HS-27A (cell line): ENCODE measurements at places on chromosomes 6 and 20.

DNA sequence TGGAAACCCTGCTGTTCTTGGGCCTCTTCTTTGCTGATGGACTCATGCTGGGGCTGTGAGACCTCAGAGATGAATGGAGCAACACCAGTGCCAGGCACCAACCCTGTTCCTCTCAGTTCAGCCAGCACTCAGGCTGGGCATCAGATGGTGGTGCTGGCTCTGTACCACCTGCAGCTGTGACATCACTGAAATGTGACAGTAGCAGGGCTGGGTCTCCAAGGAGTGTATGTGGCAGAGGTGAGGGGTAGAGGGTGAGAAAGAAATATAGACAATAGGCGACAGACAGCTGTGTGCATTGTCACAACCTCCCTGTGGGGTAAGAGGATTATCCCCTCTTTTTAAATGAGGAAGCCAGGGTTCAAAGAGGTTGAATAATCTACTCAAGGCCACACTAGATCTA, at the start of gene TP53TG5:
TSS of gene TP53TG5 (minus strand) at position 135 of the 400 bp plus-strand sequence. CDS start at position 46, 89 bp downstream.
- no peak for DNase-seq

GRCh38 chr6:158627168-158627939, 17.2 kb downstream of the DYNLT1 start:
- DNase-seq = no peak

- no peak for DNase-seq
Observed at GRCh38 chr6:78910591-78911171, 43.3 kb downstream of the IRAK1BP1 start.

DNA sequence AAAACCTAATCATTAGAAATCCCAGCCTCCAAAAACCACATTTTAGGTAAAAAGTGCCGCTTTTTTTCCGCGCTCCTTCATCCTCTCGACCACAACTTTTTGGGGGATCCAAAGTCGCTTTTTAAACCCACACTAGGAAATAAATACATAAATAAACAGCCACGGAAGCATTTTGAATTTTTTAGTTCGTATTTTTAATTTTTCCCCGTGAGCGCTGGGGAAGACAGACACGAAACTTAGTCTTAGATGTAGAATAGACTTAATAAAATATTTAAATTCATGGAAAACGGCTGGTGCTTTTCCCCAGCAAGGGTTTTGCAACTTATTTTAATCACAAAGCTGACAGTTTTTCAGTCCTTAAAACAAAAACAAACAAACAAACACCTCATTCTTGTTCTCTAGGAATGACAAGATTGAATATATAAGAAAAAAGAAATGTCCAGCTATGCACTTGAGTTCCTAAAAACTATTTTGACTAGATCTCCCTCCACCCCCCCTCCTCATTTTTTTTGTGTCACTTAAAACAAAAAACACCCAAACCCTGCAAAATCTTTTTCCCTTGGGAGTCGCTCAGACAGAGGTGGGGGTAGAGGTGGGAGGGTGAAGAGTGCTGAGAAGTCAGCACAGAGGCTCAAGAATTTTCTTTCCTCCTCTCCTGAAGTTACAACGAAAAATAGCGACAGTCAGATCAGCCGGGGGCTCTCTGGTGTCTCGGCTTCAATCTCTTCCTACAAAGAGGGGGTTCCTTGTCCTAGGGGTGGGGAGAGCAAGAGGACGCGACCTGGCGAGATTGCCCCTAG, 43.4 kb upstream of the SUPT3H start:
- no peak for DNase-seq

- DNase-seq = no peak
Observed at GRCh38 chr20:2178318-2179232, 76.9 kb downstream of the STK35 start.

- no peak for DNase-seq
Observed at GRCh38 chr20:8246153-8246552, 114.1 kb downstream of the PLCB1 start.

- no peak for DNase-seq
Observed at GRCh38 chr6:120569714-120570113, 764.6 kb downstream of the TBC1D32 start.

DNA sequence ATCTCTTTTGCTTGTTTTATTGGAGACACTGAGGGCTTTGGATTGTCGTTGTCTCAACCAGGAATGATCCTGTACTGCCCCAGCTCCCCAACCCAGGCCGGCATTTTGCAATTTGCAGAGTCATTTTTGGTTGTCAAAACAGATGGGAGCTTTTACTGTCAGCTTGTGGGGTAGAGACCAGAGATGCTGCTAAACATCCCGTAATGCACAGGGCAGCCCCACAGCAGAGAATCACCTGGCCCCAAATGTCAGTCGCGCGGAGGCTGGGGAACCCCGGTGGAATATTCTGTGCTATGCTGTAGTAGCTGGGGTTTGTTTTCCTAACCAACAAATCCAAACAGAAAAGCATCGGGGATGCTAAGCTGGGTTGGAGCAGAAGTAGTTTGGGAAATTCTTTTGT, 99.7 kb downstream of the TSHZ2 start:
- no peak for DNase-seq
